Right cardiac atrium (tissue), 5 donors: ENCODE measurements at places on chromosomes 7 and 10. TPM values are rescaled to one million over a fixed set of nuclear protein-coding genes. Genes with fewer than 3 reads are reported as not detected.

The COMMD3 gene
- total RNA-seq = 82.6 TPM

- no peak for DNase-seq
Measured at GRCh38 chr10:114825513-114826253, 4.1 kb downstream of the FHIP2A start.

The FXYD4 gene
- total RNA-seq = not detected

The PAPOLB gene
- 0.39 TPM for total RNA-seq

The VSTM4 gene
- total RNA-seq = 21.4 TPM

DNA sequence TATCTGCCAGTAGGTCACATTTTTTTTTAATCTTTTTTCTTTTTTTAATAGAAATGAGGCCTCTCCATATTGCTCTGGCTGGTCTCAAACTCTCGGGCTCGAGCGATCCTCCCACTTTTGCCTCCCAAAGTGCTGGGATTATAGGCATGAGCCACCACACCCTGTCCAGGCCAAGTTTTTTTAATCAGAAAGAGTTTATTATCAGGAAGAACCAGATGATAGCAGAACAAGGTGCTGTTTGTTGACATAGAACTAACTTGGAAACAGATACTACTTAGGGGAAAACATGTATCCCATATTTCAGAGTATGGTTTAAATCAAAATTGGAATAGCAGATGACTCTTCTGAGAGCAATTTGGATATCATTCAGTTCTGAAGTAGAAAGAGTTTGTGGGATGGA lies 118.6 kb downstream of the NRF1 start:
- no peak for DNase-seq

GRCh38 chr7:50182759-50183158 lies 89.7 kb upstream of the ZPBP start:
- peak; percentile 59 for DNase-seq

DNA sequence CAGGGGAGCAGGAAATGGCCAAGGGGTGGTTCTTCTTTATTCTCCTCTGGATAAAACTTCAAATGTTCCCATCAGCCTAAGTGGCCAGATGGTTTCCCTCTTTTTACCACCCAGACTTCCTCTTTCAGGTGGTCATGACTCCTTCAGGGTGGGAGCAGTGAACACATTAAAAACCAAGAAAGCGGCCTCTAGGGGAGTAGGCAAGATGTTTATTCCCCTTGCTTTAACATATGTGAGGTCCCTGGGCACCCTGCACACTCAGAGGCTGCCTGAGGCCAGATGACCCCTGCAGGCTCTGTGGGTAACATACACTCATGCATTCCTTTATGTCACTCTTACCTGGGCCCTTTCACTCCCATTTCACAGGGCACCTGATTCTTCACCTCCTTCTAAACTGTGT lies 357.4 kb downstream of the ABCA13 start:
- DNase-seq = no peak

DNA sequence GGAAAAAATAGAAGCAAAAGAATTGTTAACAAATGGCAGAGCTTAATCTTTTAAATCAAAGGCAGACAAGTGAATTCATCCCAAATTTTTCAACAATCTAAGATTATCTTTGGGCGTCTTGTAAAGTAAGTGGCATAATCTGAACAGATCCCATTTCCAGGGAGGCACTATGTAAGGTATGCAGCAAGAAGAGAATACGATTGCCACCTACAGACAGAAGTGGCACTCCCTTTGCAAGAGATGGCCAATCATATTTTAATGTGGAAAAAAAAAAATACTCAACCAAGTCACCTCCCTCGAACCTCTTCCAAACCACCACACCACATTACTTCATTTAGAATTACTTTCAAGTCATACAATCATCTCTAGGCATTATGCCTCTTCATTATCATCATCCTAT lies 4.0 kb downstream of the GFRA1 start:
- no peak for DNase-seq

The PLXNA4 gene
- 16.0 TPM for total RNA-seq

- no peak for DNase-seq
Measured at GRCh38 chr10:17059197-17059688, 70.4 kb downstream of the CUBN start.

The TAS2R41 gene
- not detected for total RNA-seq

The ERVW-1 gene
- total RNA-seq = not detected

DNA sequence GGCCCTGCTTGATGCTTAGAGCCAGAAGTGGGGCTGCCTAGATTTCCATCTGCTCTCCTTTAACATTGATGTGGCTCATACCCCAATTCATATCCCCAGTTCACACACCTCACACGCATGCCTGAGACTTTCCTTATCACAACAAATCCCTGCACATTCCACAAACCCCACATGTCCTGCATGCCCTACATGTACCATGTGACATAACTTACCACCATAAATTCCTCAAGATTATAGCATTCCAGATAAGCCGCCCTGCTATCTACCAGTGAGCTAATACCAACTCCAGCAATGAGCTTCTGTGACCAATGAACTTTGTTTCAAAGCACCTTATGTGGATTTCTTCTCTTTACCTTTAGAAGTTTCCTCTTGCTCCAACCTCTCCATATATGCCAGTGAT lies 104.7 kb upstream of the RAB11FIP2 start:
- DNase-seq = no peak

The HYAL4 gene
- total RNA-seq = not detected

The SEMA3A gene
- 10.0 TPM for total RNA-seq

DNA sequence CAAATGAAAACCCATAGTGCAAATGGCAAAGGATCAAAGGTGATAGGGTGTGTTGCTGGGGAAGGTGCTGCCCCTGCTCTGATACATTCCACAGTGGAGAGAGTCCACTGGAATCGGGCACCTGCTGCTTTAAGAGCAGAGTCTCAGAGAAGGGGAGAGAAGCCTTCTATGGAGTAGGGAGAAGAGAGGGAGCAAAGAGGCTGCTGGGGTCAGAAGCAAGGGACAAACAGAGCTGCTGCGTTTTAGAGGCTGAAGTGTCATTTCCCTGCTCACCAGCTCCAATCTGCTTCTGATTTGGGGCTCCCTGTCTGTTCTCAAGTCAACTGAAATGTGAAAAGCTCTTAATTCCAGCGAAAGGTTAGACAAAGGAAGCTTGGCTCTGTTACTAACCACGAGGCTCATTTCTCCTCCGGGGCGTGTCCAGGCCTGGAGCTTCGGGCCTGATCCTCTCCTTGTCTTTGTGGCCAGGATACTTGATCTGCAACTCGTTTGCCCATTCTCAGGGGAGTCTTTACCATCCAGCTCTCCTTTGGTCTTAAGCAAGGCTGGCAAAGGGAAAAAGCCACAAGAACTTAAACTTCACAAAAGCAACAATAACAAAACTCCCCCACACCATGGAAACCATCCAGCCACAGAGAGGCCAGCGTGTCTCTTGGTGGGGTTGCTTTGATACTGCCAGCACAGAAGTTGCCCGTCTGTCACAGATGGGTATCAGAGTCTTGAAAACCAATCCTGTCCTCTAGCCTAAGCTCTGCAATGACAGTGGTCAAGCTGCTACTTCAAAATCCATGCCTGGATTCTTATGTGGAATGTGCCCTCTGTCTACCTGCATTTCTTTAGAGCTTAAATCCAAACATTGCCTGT lies 692.6 kb downstream of the SUGCT start:
- no peak for DNase-seq

DNA sequence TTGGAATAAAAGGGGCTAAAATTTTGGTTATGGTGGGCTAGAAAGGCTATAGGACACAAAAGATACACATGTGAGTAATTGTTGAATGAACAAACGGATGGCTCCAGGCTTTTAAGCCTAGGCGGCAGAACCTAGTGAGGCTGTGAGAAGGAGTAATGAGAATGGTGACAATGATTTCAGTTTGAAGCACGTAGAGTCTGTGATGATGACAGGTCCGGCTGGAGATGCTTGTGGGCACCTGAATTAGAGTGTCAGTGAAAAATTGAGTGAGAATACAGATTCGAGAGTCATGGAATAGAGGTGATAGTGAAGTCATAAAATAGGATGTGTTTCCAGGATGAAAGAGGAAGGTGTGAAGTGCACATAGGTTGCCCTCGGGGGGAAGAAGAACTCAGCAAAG lies 170.6 kb downstream of the TMEM178B start:
- no peak for DNase-seq

DNA sequence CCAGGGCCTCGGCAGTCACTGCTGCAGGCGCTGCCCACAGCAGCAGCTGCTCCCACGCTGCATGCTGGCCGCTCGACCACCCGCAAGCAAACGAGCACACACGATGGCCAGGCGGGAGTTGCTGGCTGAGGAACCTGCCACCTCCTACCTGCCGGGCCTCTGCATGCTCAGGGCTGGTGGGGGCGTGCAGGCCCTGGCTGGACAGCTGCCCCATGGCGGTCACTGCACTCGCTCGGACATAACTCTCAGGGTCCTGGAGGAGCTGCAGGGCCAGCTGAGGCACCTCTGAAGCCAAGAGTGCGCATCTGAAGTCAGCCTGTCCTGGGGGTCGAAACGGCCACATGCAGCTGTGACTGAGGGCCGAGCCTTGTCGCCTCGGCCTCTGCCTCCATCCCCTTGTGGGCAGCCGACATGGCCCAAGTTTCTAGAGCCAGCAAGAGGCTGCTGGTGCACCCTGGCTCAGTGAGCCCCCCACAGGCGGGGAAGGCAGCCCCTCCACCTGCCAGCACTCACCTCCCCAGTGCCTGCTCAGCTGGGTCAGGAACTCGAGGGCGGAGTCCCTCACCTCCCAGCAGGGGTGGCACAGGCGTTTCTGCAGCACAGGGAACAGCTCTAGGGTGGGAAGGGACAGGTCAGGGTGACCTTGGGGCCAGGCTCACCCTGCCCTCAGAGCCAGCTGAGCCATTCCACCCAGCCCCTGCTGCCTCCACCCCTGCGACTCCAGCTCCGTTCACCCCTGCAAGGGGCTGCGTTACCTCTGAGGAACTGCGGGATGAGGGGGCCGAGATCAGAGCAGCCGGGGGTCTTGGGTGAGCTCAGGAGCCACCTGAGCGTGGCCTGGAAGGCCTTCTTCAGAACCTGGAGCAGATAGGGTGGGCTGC lies 16.1 kb downstream of the BRAT1 start:
- peak; percentile 48 for DNase-seq

DNA sequence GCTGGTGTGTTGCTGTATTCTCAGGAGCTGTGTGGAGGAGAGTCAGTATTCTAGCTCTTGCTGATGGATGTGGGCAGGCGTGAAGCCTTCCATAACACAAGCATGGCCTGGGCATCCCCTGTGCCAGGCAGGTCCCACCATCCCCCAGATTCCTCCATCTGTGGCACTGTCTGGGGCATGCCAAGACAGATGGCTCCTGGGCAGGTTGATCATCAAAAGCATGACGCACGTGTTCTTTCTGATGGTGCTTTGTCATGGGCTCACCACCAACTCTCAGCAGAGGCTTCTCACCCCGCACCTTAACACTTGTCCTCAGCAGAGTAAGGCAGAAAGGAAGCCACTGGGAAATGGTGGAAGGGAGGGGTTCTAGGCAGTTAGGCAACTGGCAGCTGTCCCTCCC lies 364.3 kb downstream of the PLXNA4 start:
- DNase-seq = no peak

GRCh38 chr7:957418-958220 lies 3.1 kb upstream of the ADAP1 start:
- DNase-seq = peak; percentile 85

DNA sequence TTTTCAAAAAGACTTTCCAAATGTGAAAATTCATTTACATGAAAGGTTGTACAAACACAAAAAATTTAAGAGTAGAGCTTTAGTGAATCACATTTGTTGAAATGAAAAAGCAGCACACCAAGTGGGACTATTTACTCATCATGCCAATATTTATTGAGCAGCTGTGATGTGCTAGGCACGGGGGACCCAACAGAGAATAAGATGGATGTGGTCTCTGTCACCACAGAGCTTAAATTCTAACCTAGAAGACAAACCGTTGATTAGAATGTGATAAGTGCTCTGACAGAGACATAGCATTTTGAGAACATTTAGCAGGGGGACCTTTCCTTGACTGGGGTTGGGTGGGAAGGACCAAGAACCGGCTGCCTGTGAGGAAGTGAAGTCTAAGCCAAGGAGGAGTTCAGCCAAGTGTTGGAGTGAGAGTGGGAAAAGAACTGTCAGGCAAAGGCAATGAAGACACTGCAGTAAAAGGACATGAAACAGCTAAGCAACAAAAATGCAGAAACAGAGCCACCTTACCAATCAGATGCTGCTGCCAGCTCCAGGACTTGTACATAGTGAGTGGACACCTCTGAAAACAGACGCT lies 19.1 kb downstream of the ADAM12 start:
- no peak for DNase-seq

DNA sequence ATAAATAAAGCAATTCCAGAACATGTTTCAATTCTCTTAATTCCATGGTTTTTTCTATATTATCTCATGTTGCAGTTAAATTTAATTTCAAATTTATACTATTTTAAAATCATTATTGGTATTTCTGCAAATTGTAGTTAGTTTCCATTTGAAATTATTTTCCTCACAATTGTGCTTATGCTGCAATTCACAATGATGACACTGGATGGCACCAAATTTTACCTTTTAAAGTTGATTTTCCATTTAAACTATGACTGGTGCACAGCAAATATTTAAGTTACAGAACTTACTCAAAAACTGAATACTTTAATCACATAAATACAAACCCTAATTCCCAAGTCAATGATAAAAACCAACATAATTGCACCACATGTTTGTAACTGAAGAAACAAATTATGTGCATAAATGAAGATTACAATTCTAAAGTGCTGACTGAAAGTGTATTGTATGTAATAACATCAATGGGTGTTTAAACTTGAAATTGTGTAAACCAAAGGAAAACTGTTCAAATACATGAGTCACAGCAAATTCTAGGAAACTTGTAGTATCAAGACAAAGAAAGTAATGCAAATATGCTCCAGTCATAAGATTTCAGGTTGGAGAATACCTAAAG lies 75.3 kb upstream of the AASS start:
- DNase-seq = no peak

- DNase-seq = no peak
Measured at GRCh38 chr7:106318482-106318881, 33.7 kb upstream of the NAMPT start.

DNA sequence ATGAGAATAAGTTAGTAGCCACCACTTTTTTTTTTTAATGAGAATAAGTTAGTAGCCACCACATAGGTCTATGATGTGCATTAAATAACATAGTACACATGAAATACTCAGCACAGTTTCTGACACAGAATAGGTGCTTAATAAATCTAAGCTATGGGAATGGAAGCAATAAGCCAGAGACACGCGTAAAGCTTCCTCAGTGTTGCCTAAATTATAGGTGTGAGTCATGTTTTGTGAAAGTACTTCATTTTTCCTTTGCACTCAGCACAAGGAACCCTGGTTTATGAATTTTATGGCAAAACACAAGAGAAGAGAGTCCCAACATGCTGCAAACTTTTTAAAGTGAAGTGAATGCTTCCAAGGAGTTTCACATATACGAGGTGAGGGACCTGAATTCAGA lies 267.4 kb downstream of the RNLS start:
- no peak for DNase-seq

The TAS2R4 gene
- 0.44 TPM for total RNA-seq

DNA sequence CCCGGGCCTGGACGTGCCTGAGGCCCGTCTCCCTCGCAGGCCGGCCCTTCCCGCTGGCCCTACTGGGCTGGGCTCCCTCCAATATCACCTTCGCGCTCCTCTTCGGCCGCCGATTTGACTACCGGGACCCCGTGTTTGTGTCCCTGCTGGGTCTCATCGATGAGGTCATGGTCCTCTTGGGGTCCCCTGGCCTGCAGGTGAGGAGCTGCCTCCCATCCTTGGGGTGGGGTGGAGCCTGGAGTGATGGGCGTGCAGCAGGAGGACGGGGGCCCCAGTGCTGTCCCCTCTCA lies 2.1 kb downstream of the CYP2W1 start:
- DNase-seq = no peak

- no peak for DNase-seq
Measured at GRCh38 chr7:151758622-151759540, 118.0 kb downstream of the PRKAG2 start.

- peak; percentile 74 for DNase-seq
Measured at GRCh38 chr10:91590904-91591796, 41.7 kb downstream of the PPP1R3C start.

The GPAM gene
- 16.1 TPM for total RNA-seq
